ENCODE measurements at places on chromosomes 7 and 10.

DNA sequence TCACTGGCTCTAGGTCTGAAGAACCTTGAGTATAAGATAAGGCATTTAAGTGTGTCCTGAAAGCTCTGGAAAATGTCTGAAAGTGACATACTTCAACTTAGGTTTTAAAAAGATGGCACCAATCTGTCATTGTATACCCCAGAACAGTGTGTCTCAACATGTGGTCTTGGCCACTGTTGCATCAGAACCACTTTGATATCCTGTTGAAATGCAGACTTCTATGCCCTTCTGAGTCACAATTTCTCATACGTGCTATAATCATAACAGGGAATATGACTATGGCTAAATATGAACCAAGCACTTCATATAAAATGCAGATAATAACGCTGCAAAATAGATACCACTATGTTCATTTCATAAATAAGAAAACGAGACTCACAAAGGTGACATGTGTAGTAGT is 38.0 kb upstream of the GPAM start:
- no peak for DNase-seq
- peaks cover 56% of the 10 kb centered on the region for H3K27me3 ChIP-seq
- H3K27ac ChIP-seq = no peak overlapping the region
- no peaks in the 10 kb centered on the region for H3K36me3 ChIP-seq
- H3K4me3 ChIP-seq = no peak overlapping the region

GRCh38 chr10:132329565-132330485 is 2.2 kb upstream of the LRRC27 start:
- peak overlapping the region; percentile 96 for H3K4me3 ChIP-seq
- H3K36me3 ChIP-seq = peaks cover 2% of the 10 kb centered on the region
- H3K27me3 ChIP-seq = no peaks in the 10 kb centered on the region
- H3K27ac ChIP-seq = peak overlapping the region; percentile 88

DNA sequence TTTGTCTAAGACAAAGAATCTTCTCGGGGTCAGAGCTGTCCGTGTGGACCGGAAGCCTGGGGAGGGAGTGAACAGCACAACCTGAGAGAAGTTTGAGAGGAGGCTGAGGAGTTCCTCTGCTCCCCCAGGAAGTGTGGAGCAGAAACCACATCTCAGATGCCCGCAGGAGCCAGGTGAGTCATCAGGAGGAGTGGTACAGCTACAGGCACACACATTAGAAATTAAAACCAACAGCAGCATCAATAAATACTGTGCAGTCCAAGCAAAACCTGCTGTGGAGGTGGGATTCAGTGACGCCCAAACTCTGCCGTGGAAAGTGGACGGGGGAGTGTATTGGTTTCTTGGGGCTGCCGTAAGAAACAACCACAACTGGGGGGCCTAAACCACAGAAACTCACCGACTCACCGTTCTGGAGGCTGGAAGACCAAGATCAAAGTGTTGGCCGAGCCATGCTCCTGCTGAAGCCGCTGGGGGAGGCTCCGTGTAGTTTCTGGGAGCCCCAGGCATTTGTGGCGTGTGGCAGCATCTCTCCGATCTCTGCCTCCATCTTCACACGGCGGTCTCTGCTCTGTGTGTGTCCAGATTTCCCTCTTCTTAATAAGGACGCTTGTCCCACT is 31.2 kb upstream of the GARS1 start:
- DNase-seq = no peak
- no peak overlapping the region for H3K4me3 ChIP-seq
- peaks cover 61% of the 10 kb centered on the region for H3K36me3 ChIP-seq
- no peaks in the 10 kb centered on the region for H3K27me3 ChIP-seq
- H3K4me1 ChIP-seq = no peaks in the 10 kb centered on the region

GRCh38 chr10:97180986-97181385 is 4.8 kb downstream of the SLIT1 start:
- H3K4me1 ChIP-seq = no peaks in the 10 kb centered on the region
- H3K27me3 ChIP-seq = peaks cover 50% of the 10 kb centered on the region
- H3K27ac ChIP-seq = no peak overlapping the region
- H3K4me3 ChIP-seq = no peak overlapping the region
- DNase-seq = no peak

- H3K27ac ChIP-seq = no peak overlapping the region
- no peaks in the 10 kb centered on the region for H3K36me3 ChIP-seq
- DNase-seq = no peak
- H3K4me1 ChIP-seq = peaks cover 31% of the 10 kb centered on the region
- no peak overlapping the region for H3K4me3 ChIP-seq
Measured at GRCh38 chr10:98351831-98352402, 63.1 kb downstream of the PYROXD2 start.

DNA sequence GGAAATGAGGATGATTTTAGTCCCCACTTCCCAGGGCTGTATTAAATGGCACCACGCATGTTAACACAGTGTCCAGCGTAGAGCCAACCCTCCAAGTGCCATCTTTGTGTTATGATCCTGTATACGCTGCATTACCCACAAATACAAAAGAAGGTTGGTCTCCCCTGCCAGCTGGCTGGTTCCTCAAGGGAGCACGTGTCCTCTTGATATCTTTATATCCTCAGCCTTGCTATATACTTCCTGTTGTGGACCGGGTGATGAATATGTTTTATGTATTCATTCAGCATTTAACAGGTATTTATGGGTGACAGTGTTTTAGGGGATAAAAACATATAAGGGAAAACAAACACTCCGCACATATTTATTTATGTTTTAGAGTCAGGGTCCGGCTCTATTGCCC is 23.2 kb upstream of the PRRT4 start:
- no peaks in the 10 kb centered on the region for H3K27me3 ChIP-seq
- H3K4me3 ChIP-seq = no peak overlapping the region
- H3K27ac ChIP-seq = no peak overlapping the region
- H3K4me1 ChIP-seq = peaks cover 17% of the 10 kb centered on the region
- no peaks in the 10 kb centered on the region for H3K36me3 ChIP-seq

DNA sequence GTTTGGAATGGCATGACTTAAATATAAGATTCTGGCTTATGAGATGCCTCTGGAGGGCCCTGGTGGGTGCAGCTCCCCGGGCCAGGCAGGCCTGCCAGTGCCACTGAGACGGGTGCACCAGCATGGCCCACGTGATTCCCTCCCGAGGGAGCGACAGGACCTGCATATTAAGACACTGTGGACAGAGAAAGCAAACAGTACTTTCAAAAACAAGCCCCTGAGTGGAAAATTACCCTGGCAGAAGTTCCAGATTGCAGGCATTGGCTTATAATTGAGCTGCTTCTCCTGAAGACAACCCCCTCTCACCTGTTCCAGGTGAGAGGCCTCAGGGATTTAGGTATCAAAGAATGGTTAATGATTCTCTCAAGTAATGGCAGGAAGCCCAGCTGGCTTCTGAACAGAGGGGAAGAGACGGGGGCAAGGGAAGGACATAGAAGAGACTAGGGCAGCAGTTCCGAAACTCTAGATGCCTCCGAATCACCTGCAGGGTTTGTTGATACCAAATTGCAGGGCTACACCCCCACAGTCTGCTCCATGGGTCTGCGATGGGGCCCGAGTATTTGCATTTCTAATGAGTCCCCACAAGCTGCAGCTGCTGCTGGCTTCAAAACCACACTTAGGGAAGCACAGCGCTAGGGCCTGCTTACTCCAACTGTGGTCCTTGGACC is 66.0 kb upstream of the DOCK1 start:
- no peaks in the 10 kb centered on the region for H3K27me3 ChIP-seq
- H3K36me3 ChIP-seq = no peaks in the 10 kb centered on the region
- H3K4me3 ChIP-seq = no peak overlapping the region

DNA sequence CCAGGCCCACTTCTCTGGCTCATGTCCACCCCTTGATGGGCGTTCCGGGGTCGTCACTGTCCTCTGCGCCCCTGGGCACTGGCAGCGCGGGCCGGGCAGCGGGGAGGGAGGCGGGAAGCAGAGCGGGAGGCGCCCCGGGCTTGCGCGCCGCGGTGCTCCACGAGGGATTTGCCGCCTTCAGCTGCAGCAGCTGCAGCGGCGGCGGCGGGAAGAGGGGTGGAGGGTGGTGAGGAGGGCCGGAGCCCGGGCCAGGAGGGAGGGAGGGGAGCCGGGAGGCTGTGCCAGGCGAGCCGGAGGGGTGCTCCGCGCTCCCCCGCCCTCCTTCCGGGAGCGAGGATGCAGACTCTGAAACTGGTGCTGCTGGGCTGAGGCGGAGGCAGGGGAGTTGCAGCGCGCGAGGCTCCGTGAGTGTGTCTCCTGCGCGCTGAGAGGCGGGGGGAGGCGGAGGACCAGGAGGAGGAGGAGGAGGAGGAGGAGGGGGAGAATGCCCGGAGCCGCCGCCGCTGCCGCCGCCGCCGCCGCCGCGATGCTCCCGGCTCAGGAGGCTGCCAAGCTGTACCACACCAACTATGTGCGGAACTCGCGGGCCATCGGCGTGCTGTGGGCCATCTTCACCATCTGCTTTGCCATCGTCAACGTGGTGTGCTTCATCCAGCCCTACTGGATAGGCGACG is at the start of gene LHFPL3:
LHFPL3 (plus strand) TSS at position 308 of the 674 bp plus-strand sequence.
- H3K4me3 ChIP-seq = no peak within 1 kb of the TSS
- no peak within 1 kb of the TSS for H3K27ac ChIP-seq
- H3K4me1 ChIP-seq = no peaks in the 10 kb centered on the region
- no peak for DNase-seq
- H3K27me3 ChIP-seq = peaks cover 46% of the 10 kb centered on the region
- no peaks in the 10 kb centered on the region for H3K36me3 ChIP-seq

DNA sequence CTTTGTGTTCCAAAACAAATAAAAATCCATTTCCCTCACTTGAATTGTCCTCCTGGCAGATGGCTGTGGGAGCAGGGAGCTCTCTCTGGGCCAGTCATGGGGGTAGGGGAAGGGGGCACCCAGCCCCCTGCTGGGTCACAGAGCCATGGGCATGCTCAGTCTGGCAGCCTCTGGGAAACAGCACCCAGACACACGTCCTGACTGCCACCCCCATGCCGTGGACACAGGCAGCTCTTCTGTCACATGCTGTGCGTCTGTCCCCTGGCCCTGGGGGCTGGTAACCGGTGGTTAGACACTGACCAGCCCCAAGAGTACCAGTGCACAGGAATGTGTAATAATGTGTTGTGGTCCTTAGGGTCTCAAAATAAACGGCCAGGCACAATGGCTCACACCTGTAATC is 47.0 kb downstream of the RASGEF1A start:
- no peaks in the 10 kb centered on the region for H3K27me3 ChIP-seq
- no peaks in the 10 kb centered on the region for H3K4me1 ChIP-seq
- DNase-seq = no peak
- no peaks in the 10 kb centered on the region for H3K36me3 ChIP-seq
- no peak overlapping the region for H3K4me3 ChIP-seq
- H3K27ac ChIP-seq = no peak overlapping the region

- H3K4me1 ChIP-seq = peaks cover 5% of the 10 kb centered on the region
- peaks cover 14% of the 10 kb centered on the region for H3K27me3 ChIP-seq
- H3K27ac ChIP-seq = no peak overlapping the region
- H3K36me3 ChIP-seq = no peaks in the 10 kb centered on the region
- peak; percentile 21 for DNase-seq
Measured at GRCh38 chr7:76262683-76263402, 39.6 kb upstream of the HSPB1 start.

GRCh38 chr10:124149189-124150042 is 56.0 kb upstream of the CHST15 start:
- peaks cover 100% of the 10 kb centered on the region for H3K4me1 ChIP-seq
- no peaks in the 10 kb centered on the region for H3K36me3 ChIP-seq

DNA sequence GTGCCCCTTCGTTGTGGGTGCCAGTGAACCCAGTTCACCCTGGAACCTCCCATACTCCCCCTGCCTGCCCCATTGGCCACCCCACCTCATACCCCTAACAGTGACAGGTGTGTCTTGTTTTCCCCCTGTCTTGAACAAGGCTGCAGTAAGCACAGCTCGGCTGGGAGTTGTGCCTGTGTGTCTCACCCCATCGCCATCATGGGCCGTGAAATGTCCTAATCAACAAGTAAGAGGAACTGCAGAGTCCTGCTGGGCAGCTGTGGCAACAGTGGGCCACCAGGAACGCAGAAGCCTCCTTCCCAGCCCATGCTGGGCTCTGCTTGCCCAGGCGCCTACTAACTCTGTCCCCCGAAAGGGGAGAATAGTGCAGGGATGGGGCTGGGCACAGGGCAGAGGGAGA is 91.6 kb downstream of the C10orf105 start:
- peaks cover 36% of the 10 kb centered on the region for H3K4me1 ChIP-seq
- peak; percentile 70 for DNase-seq
- H3K36me3 ChIP-seq = no peaks in the 10 kb centered on the region
- no peak overlapping the region for H3K4me3 ChIP-seq
- peak overlapping the region; percentile 10 for H3K27ac ChIP-seq

- no peaks in the 10 kb centered on the region for H3K27me3 ChIP-seq
- no peak overlapping the region for H3K4me3 ChIP-seq
- peak; percentile 24 for DNase-seq
- no peaks in the 10 kb centered on the region for H3K36me3 ChIP-seq
- peaks cover 39% of the 10 kb centered on the region for H3K4me1 ChIP-seq
Measured at GRCh38 chr7:12670000-12670729, 17.3 kb upstream of the ARL4A start.

- H3K4me3 ChIP-seq = no peak overlapping the region
- H3K36me3 ChIP-seq = no peaks in the 10 kb centered on the region
- no peak overlapping the region for H3K27ac ChIP-seq
- DNase-seq = peak; percentile 75
- H3K4me1 ChIP-seq = peaks cover 38% of the 10 kb centered on the region
Measured at GRCh38 chr7:151404216-151405011, 5.4 kb downstream of the WDR86 start.

- no peak overlapping the region for H3K4me3 ChIP-seq
- no peaks in the 10 kb centered on the region for H3K36me3 ChIP-seq
- H3K27me3 ChIP-seq = no peaks in the 10 kb centered on the region
- no peak overlapping the region for H3K27ac ChIP-seq
- peaks cover 5% of the 10 kb centered on the region for H3K4me1 ChIP-seq
Measured at GRCh38 chr7:132865366-132866143, 216.3 kb downstream of the CHCHD3 start.

DNA sequence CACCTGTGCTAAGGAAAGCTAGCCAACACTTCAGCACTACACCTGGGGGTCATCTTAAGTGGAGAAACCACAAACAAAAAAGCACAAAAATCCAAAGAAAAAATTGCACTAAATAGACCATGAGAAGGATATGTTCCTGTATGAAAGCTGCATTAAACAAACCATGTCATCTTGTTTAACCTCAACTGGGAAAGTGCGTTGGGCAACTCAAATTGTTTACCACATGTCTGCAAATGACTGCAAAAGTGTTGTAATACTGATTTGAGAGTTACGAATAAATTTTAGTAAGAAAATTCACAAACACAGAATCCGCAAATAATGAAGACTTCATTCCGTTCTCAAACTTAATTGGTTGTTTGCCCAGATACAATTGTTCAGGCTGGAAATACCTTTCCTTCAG is 111.9 kb upstream of the EGFR start:
- H3K36me3 ChIP-seq = no peaks in the 10 kb centered on the region
- DNase-seq = no peak
- no peaks in the 10 kb centered on the region for H3K4me1 ChIP-seq
- H3K27me3 ChIP-seq = no peaks in the 10 kb centered on the region
- no peak overlapping the region for H3K4me3 ChIP-seq
